CD4-positive, alpha-beta T cell treated with Interferon alpha-2 for 1 hour (primary cell): ENCODE measurements at places on chromosomes 1 and 21.
A peak's percentile ranks its signal among the peaks of the same experiment; 100 is the strongest.

DNA sequence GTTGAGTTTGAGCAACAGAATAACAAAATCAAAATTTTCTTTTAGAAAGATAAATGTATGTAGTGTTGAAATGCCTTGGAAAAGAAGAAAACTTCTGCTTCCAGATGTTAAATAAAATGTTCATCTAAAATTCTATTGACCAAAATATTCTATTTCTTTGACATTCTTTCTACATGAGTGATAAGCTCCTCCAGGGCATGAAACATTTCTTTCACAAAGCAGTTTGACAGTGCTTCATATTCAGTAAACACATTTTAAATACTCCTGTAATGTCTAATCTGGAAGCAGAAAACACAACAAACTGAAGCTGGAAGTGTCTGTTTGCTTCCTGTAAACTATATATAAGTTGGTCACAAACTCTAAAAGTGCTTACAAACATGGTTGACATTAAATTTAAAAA, 61.5 kb downstream of the RGS21 start:
- DNase-seq: no peak

DNA sequence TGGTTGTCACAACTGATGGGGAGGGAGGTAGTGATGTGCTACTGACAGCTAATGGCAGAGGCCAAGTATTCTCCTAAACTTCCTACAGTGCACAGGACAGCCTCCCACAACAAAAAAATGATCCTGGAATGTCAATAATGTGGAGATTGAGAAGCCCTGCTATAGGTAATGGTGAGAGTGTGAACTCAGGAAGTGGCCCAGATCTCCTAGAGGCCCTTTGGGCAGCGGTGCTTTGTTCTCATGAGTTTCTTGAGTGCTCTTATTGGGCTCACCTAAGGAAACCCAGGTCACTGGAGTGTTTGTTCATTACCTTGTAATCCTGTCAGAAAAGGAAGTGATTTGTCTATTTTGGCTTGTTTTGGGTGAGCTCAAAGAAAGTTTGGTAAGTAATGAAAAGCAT, 5.9 kb downstream of the OTUD3 start:
- DNase-seq: no peak

DNA sequence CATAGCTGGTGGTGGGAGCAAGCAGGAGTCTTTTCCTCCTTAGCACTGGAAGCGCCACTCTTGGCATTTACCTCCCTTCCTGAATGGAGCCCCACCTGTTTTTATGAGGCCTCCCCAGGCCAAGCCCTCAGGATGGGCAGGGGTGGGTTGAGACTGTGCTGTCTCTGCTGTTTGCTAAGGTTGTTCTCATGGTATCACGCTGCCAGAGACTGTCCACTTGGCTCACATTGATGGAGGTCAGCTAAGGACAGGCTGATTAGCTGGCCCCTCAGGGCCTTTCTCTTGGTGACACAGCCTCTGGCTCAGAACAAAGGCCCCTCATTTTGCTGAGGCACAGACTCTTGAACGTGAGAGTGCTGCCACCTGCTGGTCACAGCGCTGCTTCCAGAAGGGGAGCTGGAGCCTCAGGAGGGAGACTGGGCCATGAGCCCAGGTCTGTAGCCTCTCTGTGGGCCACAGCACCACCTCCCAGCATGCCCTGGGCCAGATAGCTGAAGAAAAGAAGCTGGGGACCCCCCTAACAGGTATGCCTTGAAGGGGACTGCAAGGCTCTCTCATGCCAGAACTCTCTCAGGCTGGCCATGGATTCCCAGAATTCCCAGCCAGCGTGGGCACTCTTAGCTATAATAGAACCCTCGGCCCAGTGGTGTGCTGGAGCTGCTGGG, 85.6 kb downstream of the CD58 start:
- peak; percentile 86 for DNase-seq

DNA sequence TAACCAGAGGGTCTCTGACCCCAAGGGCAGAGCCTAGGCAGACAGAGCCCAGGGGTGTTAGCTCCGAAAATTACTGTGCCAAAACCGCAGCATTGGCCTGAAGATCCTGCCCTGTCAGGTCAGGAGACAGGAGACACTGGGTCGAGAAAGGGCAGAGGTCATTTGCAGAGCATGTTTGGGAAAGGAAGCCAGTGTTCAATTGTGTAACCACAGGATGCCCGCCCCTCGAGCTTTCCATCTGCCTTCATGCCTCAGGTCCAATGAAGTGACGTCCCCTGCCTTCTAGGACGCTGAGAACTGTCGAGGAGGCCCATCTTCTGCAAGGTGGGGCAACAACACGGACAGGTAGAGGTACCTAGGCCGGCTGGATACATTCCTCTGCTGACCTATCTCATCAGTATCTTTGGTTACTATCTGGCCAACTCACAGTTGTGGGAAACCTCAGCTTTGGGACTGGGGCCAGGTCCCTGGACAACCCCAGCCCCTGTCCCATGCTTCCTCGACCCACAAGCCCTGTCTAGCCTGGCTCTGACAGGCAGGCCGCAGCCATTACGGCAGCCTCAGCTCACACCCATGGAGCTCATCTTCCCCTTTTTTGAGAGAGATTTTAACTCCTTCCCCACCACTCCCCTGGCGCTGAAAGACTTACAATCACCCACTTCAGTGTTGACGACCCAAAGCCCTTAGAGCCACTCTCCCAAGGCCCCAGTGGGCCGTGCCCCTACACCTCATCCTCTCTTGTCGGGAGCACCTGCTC, 1.3 kb downstream of the ARL8A start:
- DNase-seq: peak; percentile 37

- DNase-seq: no peak
Observed at GRCh38 chr1:27122652-27123051, 32.3 kb downstream of the SLC9A1 start.

DNA sequence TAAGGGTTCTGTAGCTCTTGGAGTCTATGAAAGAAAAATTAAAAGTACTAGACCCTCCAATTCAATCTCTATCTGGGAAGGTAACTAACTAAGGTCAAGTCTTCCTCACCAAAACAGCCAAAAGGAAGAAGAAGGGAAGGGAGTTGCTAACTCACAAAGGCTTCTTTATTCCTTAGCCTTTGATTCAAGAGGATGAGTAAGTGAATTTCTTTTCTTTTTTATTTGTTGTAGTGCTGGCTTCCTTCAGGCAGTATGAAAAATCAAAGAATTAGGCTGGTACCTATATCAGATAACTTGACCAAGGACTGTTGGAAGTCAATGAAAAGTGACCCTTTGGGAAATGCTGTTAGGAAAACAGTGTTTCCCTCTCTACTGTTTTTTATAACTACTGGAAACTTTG, 144.4 kb upstream of the NRIP1 start:
- no peak for DNase-seq

GRCh38 chr1:219773775-219774174, 154.6 kb downstream of the SLC30A10 start:
- DNase-seq: no peak

- DNase-seq: no peak
Observed at GRCh38 chr1:153536671-153537375, 1.0 kb upstream of the S100A6 start.

- no peak for DNase-seq
Observed at GRCh38 chr21:44531606-44532564, 8.1 kb downstream of the KRTAP10-1 start.

DNA sequence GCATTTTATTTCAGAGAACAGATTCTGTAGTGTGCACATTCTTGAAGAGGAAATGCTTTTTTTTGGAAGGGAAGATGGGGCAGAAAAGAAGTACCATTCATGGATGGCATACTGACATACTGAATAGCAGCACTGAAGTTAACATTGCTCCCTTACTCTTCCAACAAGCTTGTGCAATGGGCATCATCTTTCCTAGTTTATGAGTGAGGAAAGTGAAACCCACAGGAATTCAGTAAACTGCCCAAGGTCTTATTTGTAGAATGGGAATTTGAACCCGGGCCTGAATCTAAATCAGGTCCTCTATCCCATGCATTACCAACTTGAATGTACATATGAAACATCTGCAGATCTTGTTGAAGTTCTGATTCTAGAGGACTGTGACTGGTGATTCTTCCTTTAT, 215.7 kb upstream of the FGGY start:
- DNase-seq: no peak

GRCh38 chr1:208476846-208477170, 232.6 kb upstream of the PLXNA2 start:
- DNase-seq: no peak

DNA sequence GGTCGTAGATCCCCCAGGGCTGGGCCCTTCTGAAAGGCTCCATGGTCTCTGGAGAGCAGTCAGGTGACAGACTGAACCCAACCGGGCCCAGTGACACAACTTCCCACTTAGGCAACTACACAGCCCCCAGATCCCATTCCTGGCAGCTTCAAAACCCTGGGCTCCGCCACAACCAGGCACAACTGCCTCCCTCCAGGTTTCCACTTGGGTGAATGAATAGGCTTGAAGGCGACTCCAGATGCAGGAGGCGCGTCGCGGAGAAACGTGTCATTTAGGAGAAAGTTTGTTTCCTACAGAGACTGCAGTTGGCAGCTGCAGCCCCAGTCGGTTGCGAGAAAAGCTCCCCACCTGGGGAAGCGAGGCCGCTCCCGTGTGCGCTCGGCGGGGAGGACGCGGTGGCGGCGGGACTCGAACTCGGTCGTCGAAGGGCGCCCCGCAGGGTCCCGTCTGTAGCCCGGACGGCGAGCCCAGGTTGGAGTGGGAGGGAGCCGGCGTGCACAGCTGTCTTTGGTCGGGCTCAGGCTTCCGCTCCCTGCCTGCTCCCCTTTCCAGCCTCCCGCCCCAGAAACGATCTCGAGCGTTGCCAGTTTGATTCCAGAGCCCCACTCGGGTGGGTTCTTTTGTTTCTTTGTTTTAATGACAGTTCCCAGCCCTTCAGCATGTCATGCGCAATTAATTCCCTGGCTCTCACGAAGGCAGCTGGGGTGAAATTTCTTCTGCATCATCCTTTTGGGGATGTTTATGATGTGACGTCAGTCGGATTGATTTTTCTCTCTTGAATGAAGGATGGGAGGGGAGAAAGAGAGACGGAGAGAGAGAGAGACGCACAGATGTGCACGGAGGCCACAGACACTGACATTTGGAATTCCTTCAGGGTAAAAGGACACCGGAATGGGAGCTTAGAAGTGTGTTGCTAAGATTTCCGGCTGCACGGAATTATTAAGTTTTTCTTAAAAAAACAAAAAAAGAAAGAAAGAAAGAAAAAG, 862 bp upstream of the SGIP1 start:
- no peak for DNase-seq

GRCh38 chr1:164051782-164052181, 507.2 kb upstream of the PBX1 start:
- no peak for DNase-seq

DNA sequence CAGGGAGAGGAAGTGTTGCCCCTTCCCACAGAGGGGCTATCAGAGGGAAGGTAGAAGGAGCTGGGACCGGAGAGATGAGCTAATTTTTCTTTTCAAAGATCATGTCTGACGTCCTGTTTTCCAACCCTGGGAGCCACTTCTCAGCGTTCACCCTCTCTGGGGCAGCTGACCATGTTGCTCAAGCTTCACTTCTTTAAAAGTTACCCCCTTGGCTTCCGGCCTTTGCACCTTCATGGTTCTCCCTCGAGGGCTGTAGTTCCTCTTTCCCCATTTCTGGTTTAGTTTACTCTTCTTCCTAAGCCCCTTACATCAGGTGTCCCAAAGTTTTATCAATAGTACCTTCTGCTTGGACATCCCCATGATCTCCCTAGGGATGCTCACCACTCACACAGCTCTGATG, 23.8 kb upstream of the CSF1 start:
- peak; percentile 46 for DNase-seq

- no peak for DNase-seq
Observed at GRCh38 chr1:210428696-210429095, 100.0 kb downstream of the HHAT start.

GRCh38 chr1:54037476-54037875, 15.5 kb downstream of the TMEM59 start:
- DNase-seq: no peak

DNA sequence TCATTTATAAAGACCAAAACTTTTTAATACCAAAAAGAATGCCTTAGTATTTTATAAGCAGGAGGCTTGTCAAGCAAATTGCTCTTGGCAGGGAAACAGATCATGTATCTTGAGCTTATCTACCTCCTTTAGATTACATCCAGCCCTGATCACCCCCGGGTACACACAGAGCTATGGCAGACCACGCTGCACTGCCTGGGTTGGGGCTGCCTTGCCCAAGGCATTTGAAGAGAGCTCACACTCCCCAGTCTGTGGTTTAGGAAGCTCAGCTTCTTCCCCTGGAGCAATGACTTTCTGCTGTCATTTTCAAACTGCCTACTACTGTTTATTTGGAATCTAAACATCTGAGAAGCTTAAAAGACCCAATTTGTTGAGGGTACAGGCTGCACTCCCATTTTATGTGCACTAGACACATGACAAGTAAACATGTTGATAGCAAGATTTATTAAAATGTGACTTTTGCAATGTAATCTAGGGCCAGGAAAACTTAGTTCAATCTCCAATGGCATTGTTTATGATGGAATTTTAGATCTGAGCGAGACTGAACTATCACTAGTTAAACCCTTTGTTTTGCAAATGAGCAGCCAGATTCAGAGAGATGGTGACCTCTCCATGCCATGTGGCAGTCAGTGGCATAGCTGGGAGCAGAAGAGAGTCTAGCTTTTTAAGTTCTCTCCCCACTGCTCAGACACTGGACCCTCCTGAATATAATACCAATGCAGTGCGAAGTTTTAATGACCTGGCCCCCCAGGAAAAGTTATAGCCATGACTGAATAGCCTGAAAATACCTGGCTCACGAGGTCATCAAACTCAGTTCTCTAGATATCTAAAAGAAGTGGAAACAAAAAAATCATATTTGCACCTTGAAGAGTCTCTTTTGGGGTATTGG, 214.9 kb downstream of the HLX start:
- no peak for DNase-seq

DNA sequence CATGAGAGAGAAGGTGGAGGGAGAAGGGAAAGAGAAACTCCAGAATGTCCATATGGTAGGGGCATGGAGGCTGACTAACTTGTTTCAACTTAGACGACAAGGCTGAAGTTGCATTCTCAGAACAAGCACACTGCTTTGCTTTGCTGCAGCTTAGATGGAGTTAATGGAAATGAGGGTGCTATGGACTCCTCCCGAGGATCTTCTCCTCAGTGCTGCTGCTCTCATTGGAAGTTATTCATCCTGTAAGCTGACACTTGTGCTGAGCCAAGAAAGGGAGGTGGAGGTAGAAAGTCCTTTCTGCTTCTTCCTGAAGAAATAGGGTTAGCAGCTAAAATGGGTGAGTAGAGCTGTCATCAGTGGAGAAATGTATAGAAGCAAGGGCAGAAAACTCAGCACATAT, 215.3 kb downstream of the SEC16B start:
- no peak for DNase-seq
